ENCODE measurements at places on chromosomes 6 and 20.
A peak's percentile ranks its signal among the peaks of the same experiment; 100 is the strongest.

DNA sequence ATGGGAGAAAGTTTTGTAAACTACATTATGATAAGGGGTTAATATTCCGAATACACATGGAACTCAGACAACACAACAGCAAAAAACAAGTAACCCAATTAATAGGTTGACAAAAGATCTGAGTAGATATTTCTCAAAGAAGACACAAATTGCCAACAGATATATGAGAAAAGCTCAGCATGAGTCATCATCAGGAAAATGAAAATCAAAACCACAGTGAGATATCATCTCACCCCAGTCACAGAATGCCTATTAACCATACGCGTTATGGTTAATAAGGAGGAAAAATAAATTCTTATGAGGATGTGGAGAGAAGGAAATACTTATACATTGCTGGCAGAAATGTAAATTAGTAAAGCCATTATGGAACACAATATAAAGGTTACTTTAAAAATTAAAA is 695.0 kb downstream of the COL12A1 start:
- DNase-seq = no peak

DNA sequence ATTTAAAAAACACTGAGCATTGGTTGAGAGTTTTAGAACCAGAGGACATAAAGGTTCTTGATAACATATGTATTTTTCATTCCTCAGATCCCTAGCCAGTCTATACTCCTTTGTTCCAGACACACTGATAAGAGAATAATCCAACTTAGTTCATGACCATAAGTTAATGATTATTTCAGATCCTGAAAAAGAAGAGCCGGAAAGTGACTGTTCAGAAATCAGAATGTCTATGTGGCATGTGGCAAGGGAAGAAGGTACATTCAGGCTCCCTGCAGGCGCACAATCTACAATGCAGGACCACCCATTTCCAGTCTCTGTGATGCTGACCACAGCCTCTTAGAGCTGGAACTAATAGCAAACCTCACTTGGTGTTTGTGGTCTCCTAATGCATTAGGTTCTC is 666.7 kb upstream of the AGPAT4 start:
- DNase-seq = no peak

DNA sequence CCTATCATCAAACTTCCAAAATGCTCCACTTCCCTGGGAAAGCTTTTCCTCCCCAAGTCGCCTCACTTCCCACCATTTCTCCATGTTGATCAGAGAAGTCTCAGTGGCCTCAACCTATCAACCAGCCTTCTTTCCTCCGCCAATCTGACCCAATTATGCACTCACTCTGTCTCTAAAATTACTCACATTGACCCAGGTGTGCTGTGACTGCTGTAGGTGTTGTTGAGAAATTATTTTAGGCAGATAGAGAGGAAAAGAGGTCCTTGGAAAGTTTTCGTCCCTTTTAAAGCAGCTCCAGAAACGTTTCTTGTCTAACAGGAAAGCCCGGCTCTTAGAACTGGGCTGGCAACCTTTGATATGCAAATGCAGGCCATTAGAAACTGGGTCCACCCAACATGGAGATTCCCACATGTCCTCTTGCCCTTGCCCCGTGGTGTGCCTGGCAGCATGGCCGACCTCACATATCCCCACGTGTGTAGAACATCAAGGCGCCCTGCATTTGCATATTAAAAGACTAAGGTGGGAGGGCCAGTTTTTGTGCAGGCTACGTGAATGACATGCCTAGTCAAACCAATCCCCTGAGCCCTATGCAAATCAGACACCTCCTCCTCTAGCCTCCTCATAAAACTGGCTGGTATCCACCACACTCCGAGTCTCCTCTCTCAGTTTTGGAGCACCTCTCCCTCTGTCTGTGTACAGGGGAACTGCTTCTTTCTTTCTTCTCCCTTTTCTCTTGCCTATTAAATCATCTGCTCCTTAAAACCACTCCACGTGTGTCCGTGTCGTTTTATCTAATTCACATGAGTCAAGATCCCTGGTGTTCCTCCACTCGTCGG is 12.9 kb downstream of the IPCEF1 start:
- peak; percentile 42 for DNase-seq

DNA sequence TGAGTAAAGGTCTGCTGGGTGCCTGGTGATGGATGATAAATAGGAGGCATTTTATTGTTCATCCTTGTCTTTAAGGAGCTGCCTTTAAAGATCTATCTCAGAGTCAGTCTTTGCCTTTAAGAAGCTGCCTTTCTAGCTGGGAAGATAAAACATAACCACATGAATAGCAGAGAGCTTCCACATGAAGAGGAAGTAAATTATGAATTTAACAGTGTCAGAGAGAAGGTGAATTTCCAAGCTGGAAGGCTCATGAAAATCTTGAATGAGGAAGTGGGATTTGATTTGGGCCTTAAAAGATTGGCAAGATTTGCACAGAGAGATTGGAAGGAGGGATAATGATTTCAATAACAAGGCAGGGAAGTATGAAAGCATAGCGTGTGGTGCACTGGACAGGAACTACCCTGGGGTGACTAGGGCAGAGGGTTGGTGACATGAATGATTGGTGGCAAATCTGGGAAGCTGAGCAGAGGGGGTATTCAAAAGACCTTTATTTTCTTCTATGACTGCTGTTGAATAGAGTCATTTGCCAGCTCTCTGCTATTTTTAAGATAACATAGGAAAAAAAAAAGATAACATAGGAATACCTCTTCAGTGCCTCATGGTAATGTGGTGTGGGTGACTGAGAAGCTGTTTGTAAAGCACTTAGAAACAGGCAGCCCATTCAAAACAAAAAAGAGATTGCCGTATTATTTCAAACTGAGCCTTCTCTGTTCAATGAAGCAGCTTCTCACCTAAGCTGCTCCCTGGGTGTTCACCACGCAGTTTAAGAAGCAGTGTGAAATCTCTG is 591.6 kb downstream of the PKHD1 start:
- no peak for DNase-seq

DNA sequence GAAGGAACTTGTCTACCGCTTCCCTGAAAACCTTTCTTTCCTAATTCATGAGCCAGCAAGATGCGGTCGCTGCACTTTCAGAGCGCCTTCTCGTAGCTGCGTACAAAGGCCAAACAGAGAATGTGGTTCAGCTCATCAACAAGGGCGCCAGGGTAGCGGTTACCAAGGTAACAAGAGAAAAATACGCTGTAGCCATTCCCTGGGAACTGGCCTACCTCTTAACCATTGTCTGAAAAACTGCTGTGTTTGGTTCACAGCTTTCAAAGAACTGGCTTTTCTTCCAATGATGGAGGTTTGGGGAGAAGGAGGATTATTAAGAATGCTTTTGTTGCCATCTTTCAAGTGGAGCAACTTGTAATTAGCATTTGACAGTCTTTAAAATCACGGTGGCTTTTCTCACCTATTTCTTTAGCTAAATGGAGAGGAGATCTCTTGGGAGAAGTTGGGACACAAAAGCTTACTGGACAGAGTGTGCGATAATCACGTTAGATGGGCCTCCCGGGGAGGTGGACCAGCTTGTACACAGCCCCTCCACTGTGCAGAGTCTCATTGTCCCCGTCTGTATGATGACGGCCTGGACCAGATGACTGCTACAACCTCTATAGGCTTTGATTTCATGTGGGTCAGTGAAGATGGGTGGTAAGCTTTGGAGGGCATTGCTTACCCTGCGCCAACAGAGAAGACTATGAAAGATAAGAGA is 71.5 kb downstream of the LYRM2 start:
- DNase-seq = no peak

GRCh38 chr6:14216946-14217684 is 99.5 kb downstream of the CD83 start:
- DNase-seq = no peak

DNA sequence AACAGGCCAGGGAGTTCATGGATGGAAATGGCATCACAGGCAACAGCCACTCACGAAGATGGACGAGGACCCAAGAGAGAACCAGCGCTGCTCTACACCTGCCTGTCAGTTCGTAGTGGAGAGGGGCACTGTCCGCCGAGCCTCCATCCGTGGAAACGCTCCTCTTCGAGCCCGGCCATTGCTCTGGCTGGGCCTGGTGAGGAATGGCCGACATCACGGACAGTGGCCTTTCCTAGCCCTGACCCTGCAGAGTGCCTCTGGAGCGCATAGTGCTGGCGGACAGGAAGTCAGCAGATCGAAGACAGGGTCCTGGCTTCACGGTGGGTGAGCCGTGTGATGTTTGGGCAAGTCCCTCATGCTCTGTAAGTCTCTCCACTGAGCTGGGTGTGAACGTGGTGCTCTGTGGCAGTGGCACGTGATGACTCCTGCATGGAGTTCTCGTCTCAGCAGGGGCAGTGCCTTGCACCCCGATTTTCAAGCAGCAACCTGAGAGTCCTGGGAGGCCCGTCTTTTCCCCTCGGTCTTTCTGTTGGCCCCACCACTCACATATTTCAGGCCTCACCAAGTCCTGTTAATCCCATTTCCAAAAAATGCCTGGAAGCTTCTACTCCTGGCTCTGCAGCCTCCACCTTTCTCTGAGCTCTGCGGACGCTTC is 214.4 kb downstream of the ERMARD start:
- no peak for DNase-seq

DNA sequence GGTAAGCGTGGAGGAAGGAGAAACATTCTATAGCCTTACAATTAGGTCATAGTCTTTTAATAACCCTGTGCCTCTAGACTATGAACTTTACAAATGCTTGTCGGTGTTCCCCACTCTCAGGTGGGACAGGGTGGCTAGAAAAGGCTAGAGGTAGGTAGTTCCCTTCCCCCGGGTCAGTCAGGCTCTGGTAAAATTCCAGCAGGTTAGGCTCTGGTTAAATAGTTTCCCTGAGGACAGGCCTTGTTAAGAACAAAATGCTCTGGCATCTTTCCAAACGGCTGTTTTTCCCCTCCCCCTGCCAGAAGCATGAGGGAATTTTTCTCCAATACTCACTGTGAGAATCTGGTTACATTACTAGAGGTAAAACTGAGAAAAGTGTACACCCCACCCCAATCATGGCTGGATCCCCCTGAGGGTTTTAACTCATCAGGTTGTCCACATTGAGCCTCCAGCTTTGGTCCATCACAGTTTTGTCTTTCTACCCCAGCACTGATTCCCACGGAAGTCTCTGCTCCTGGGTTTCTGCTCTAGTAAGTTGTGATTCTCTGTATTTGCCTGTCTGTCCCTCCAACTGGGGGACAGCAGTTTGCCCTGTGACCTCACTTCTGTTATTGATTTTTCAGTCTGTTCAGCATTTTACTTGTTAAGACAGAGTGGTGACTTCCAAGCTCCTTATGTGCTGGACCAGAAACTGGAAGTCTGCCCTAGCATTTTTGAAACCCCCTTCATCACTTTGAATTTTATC is 84.7 kb upstream of the ADGRF1 start:
- no peak for DNase-seq

- peak; percentile 43 for DNase-seq
These were observed 125.7 kb downstream of the ANKS1A start for GRCh38 chr6:35014786-35015185.

GRCh38 chr6:148866657-148867268 is 119.9 kb downstream of the UST start:
- DNase-seq = no peak

GRCh38 chr20:17533396-17533795 is 2.2 kb upstream of the BFSP1 start:
- DNase-seq = peak; percentile 31

GRCh38 chr6:75489025-75489424 is 4.6 kb downstream of the FILIP1 start:
- DNase-seq = no peak

GRCh38 chr6:408599-409102 is 17.1 kb downstream of the IRF4 start:
- peak; percentile 77 for DNase-seq

DNA sequence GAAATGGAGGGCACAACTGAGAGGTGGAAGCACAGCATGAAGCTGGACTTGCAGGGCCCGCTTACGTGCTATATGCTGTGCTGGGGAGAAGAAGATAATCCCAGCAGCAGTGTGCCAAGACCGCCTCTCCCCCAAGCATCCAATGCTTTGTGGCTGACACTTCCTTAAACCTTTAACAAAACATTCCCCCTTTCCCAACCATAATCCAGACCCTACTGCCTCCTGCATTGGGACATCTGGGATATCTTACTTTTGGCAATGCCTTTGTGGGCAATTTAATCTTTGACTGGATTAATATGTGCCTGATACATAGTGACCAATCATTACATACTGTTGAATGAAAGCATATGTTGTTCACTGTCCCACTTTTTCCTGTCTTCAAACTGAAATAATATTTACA is 3.1 kb upstream of the TENT5A start:
- no peak for DNase-seq

DNA sequence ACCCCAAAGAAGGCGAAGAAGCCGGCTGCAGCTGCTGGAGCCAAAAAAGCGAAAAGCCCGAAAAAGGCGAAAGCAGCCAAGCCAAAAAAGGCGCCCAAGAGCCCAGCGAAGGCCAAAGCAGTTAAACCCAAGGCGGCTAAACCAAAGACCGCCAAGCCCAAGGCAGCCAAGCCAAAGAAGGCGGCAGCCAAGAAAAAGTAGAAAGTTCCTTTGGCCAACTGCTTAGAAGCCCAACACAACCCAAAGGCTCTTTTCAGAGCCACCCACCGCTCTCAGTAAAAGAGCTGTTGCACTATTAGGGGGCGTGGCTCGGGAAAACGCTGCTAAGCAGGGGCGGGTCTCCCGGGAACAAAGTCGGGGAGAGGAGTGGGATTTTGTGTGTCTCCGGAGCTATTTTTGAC is 69.6 kb downstream of the HFE start:
- DNase-seq = no peak

DNA sequence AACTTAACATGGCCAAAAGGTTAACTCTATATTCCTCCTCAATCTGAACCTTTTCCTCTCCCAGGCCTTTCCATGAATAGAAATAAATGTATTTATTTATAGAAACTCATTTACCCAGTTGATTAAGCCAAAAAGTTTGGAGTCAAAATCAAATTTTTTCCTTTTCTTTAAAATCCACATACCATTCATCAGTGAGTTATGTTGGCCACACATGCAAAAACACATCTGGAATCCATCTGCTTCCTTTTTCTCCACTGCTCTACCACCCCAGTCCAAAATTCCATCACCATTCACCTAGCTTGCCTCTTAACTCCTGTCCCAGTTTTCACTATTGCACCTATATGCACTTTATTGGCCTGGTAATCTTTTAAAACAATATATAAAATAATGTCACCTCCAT is 62.4 kb upstream of the TMEM200A start:
- no peak for DNase-seq

DNA sequence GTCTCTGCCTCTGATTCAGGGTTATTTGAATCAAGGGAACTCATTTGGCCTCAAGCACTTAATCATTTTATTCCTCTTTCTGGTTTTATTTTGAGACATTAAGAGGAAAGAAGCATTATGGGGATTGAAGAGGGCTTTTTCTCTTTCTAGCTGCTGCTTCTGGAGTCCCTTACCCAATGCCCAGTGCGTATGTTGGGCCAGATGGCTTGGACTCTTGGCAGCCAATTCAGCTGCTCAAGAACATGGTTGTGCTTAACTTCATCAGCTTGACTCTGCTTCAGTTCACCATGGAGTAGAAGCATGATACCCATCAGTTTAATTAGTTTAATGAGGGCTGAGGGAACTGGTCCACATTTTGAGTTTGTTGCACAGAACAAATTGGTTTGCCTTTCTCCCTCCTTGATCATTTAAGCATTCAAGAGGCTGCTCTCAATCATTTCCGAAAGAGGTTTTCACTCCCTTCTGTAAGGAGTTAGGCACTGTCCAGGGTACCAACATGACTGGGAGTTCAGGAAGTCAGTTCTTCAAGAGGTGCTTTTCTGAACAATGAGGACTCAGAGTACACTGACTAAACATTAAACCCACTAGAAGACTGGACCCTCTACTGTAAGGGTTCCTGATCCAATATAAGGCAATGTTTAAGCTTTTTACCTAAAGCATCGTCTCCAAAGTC is 14.6 kb downstream of the PDYN start:
- no peak for DNase-seq
